ENCODE measurements at places on chromosomes 7 and 10. TPM values are rescaled to one million over a fixed set of nuclear protein-coding genes. Genes with fewer than 3 reads are reported as not detected.

The NRCAM gene
- 0.46 TPM for total RNA-seq

GRCh38 chr10:102776779-102777456, 33.2 kb downstream of the WBP1L start:
- no peak overlapping the region for H3K27ac ChIP-seq
- no peak for DNase-seq
- H3K27me3 ChIP-seq, result no peaks in the 10 kb centered on the region
- peaks cover 53% of the 10 kb centered on the region for H3K4me1 ChIP-seq
- peaks cover 23% of the 10 kb centered on the region for H3K36me3 ChIP-seq
- no peak overlapping the region for H3K4me3 ChIP-seq

The SORCS1 gene
- not detected for total RNA-seq

The MEPCE gene
- 50.5 TPM for total RNA-seq

DNA sequence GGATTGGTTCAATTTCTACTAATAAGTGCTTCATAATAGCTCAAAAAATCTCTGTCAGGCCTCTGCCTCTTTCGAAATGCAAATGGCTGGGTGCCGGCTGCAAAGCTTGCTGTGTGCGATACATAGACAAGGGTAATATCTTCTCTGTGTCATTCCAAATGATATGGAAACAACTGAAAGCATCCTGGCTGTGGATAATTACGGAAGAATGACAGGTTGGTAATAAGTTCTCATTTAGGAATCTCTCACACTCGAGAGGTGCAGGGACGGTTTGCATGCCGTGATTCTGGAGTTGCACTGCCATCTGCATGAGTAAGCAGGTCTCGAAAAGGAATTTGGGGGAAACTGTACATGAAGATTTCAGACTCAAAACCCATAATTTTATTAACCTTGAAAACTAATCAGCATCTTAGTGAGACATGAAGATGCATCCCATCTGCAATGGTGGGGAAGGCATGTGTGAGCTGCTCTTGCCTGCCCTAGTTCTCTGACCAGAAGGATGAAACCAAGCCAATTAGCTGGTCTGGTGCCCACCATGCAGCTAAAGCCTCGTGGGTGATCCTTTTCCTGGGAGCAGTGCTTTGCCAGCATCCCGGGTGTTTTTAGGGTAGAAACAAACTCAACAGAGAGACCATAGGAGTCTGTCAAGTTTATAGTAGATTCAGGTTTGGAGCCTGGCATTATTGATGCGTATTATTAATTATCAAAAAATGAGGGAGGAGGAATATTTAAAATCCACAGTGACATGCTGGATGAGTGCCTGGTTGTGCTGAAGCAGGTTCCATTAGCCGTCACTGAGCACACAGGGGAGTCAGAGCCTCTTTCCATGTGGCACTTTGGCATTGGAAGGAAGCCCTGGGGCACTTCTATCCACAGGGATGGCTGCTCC, 503.6 kb upstream of the MGMT start:
- no peak for DNase-seq
- H3K4me3 ChIP-seq, result no peak overlapping the region
- H3K27me3 ChIP-seq, result no peaks in the 10 kb centered on the region
- no peaks in the 10 kb centered on the region for H3K36me3 ChIP-seq
- H3K4me1 ChIP-seq, result no peaks in the 10 kb centered on the region

The PRSS37 gene
- total RNA-seq, result not detected

DNA sequence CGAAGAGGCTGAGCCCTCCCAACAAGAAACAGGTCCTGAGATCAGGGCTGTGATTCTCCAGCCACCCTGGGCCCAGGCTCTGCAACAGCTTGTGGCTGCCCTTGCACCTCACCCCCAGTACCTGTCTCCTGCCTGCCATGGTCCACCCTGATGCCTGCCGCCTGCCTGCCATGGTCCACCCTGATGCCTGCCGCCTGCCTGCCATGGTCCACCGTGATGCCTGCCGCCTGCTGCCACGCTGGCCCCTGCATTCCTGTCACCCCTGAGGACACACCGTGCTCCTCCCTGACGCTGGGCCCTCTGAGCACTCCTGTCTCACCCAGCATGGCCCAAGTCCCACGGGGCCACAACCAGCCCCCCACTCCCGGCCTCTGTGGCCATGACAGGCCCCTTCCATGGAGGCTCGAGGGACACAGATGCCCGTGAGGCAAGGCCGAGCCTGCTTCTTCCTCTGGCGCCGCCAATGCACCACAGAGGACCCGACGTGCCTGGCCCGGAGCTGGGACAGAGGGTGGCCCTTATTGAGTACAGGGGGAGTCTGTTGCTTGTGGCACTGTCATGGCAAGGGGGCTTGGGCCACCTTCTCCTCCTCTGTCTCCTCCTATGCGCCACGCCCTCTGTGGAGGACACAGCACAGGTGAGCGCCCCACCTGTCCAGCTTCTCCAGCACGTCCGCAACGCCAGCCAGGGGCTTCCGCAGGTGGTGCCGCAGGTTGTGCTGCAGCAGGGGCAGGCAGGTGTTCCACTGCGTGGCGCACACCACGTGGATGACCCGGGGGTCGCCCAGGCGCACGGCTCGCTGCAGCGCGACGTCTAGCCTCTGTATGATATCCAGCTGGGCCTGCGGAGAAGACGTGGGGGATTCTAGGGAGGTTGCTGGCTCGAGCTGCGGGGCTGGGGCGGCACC, 18.1 kb downstream of the CFAP46 start:
- no peak overlapping the region for H3K27ac ChIP-seq
- no peak for DNase-seq
- H3K27me3 ChIP-seq, result no peaks in the 10 kb centered on the region
- H3K4me1 ChIP-seq, result no peaks in the 10 kb centered on the region

- peak; percentile 59 for DNase-seq
- H3K4me3 ChIP-seq, result no peak overlapping the region
- peaks cover 31% of the 10 kb centered on the region for H3K36me3 ChIP-seq
- no peak overlapping the region for H3K27ac ChIP-seq
- H3K27me3 ChIP-seq, result no peaks in the 10 kb centered on the region
These were observed 20.7 kb downstream of the COX15 start for GRCh38 chr10:99711129-99711719.

GRCh38 chr7:27605689-27606269, 56.9 kb downstream of the HIBADH start:
- no peak overlapping the region for H3K27ac ChIP-seq
- no peaks in the 10 kb centered on the region for H3K36me3 ChIP-seq
- no peak overlapping the region for H3K4me3 ChIP-seq
- H3K27me3 ChIP-seq, result no peaks in the 10 kb centered on the region

The OR6V1 gene
- not detected for total RNA-seq

DNA sequence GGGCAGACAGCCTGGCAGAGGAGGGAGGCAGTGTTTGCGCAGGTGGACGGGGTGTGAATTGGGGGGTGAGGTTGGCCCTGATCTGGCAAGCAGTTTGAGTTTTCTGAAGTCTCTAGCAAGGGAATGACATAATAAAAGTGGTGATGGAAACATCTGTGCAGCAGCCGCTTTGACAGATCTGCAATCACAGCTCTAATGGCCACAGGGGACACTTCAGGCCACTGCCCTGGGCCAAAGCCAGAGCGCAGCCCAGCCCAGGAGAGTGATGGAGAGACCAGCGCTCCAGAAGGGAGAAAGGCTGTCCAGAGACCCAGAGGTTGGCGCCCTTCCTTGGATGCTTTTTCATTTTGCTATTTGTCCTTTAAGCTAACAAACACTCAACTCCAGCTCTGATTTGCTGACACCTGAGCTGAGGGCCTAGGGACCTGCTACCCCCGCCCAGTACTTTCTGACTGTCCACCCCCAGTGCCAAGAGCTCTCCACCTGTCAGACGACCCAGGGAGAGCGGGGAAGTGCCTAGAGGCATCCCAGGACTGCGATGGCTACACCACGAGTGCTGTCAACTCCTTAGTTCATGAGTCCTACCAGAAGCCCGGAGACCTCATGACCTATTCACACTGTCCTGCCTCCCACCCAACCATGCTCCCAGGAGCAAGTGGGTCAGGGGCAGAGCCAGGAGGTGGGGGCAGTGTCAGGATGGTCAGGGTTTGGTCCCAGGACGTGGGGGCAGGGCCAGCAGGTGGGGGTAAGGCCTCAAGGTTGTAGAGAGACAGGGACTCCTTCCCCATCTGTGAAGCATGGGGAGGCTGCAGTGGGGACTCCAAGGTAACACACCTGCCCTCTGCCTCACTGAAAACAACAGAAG, 112.6 kb downstream of the PRKAG2 start:
- no peak overlapping the region for H3K4me3 ChIP-seq
- no peak for DNase-seq
- H3K27ac ChIP-seq, result peak overlapping the region; percentile 56
- peaks cover 16% of the 10 kb centered on the region for H3K36me3 ChIP-seq
- no peaks in the 10 kb centered on the region for H3K27me3 ChIP-seq
- peaks cover 32% of the 10 kb centered on the region for H3K4me1 ChIP-seq

DNA sequence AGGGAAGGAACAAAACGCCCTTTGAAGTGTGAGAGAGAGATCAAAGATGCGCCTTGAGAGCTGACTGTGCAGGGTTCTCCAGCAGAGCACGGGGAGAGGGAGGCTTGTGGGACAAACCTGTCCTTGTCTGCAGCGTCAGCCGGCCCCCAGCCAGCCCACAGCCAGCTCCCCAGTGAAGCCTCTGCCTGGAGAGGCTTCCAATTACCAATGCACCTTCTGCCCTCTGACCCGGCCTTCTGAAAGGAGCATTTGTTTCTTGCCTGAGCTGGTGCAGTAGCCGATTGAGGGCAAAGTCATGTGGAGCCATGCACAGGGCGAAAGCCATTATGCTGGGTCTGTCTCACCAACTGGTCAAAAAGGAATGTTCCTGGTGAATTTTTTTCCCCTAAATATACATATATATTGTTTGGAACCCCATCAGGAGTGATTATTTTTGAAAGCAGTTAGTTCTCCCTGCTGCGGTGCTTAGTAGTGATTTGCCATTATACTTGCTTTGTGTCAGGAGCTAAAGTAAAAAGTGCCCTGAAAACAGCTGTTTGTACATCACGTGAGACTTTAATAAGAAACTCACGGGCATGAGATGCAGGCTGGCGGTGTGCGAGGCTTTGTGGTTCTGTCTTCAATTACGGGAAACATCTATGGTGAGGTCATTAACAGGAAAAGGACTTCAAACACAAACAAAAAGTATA, 268.6 kb downstream of the KLF6 start:
- no peak overlapping the region for H3K4me3 ChIP-seq
- peak; percentile 16 for DNase-seq
- no peak overlapping the region for H3K27ac ChIP-seq
- peaks cover 7% of the 10 kb centered on the region for H3K4me1 ChIP-seq
- no peaks in the 10 kb centered on the region for H3K36me3 ChIP-seq
- H3K27me3 ChIP-seq, result no peaks in the 10 kb centered on the region

DNA sequence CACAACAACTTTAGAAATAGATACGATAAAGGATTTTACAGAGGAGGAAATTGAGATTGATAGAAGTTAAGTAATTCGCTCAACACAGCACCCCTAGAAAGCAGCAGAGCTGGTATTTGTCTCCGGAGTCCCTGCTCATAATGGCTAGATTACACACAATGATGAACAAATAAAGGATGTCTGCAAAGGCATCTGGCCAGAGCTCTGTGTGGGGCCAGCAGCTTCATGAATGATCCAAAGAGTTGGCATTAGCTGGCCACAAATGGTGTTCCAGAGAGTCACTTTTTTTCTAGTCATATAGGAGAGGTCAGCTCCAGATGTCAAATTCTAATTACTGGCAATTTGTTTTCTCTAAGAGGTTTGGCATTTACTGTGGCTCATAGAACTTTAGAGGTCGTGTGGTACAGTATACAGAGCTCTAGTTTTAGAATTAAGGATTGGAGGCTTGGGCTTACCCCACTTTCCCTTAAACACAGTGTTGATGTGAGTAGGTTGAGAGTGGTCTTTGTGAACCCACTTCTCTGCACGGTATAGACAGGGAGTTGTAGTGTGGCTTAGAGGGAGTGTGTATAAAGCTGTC, 186.2 kb downstream of the BICC1 start:
- no peak overlapping the region for H3K4me3 ChIP-seq
- no peak for DNase-seq
- H3K27ac ChIP-seq, result no peak overlapping the region
- no peaks in the 10 kb centered on the region for H3K36me3 ChIP-seq
- H3K4me1 ChIP-seq, result no peaks in the 10 kb centered on the region
- no peaks in the 10 kb centered on the region for H3K27me3 ChIP-seq

DNA sequence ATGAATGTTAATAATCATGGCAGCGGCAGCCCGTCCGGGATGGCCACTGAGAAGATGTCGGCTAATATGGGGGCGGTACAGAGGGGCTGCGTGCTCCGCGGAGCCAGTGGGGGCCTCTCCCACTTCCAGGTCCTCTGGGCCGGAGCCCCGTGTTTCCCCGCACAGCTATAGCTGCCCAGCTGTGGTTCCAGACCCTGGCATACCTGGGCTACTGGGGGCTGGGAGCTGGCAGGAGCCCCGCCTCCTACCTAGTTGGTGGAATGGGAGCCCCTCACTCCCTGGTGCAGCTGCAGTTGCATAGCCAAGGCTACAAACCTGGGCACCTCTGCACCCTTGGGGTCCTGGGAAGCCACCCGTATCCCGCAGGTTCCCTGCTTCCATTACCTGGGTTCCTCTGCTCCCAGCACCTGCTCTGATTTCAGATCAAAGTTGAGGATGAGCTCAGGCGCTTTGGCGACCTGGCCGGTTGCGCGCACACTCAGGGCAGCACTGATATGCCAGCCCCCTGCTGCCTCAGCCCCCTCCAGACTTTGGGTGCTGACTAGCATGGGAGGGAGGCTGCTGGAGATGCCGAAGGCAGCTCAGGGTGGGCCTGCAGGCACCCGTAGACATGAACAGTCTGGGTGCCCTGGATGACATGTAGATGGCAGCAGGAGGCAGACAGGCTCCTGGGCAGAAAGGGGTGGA, 236.5 kb upstream of the SEMA3D start:
- no peak overlapping the region for H3K4me3 ChIP-seq
- H3K4me1 ChIP-seq, result no peaks in the 10 kb centered on the region
- no peak overlapping the region for H3K27ac ChIP-seq
- DNase-seq, result no peak
- H3K36me3 ChIP-seq, result no peaks in the 10 kb centered on the region
- no peaks in the 10 kb centered on the region for H3K27me3 ChIP-seq

The VAX1 gene
- not detected for total RNA-seq

DNA sequence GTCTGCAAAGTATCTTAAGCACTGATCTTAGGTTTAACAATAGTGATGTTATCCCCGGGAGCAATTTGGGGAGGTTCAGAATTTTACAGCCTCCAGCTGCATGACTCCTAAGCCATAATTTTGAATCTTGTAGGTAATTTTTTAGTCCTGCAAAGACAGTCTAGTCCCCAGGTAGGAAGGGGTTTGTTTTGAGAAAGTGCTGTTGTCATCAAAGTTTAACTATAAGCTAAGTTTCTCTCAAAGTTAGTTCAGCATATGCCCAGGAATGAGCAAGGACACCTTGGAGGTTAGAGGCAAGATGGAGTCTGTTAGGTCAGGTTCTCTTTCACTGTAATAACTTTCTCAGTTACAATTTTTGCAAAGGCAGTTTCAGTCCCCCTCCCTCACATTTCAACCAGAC, 79.0 kb upstream of the LRGUK start:
- H3K4me1 ChIP-seq, result no peaks in the 10 kb centered on the region
- no peak for DNase-seq
- no peaks in the 10 kb centered on the region for H3K36me3 ChIP-seq
- no peak overlapping the region for H3K27ac ChIP-seq

All from activated CD4-positive, alpha-beta T cell treated with anti-CD3 and anti-CD28 coated beads, Interleukin-2, amount 10 ng/mL, durations not matched to agents 7 days and 5 days (primary cell).